CD4-positive, alpha-beta T cell treated with Interleukin-6 at 100 ng/mL for 8 hours (primary cell): ENCODE measurements at places on chromosomes 16 and 17.
A peak's percentile ranks its signal among the peaks of the same experiment; 100 is the strongest.

- no peak for DNase-seq
Observed at GRCh38 chr16:26078716-26079355, 387.1 kb downstream of the HS3ST4 start.

DNA sequence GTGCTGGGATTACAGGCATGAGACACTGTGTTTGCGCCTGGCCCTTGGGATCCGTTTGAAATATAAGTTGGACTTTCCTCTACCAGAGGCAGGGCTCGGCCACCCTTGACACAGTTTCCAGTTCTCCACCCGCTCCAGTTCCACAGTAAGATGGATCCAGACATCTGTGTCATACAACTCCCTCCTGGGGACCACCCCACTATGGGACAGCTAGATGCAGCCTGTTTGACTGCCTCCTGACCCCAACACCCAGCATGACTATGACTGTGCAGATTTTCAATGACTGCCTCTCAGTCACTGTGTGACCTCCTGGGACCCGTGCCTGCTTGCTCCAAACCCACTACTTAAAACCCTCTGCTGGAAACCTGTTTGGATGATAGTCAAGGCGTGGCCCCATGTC is 166.7 kb downstream of the IRF8 start:
- DNase-seq = no peak

GRCh38 chr16:59591480-59591879 is 857.4 kb upstream of the GOT2 start:
- no peak for DNase-seq

DNA sequence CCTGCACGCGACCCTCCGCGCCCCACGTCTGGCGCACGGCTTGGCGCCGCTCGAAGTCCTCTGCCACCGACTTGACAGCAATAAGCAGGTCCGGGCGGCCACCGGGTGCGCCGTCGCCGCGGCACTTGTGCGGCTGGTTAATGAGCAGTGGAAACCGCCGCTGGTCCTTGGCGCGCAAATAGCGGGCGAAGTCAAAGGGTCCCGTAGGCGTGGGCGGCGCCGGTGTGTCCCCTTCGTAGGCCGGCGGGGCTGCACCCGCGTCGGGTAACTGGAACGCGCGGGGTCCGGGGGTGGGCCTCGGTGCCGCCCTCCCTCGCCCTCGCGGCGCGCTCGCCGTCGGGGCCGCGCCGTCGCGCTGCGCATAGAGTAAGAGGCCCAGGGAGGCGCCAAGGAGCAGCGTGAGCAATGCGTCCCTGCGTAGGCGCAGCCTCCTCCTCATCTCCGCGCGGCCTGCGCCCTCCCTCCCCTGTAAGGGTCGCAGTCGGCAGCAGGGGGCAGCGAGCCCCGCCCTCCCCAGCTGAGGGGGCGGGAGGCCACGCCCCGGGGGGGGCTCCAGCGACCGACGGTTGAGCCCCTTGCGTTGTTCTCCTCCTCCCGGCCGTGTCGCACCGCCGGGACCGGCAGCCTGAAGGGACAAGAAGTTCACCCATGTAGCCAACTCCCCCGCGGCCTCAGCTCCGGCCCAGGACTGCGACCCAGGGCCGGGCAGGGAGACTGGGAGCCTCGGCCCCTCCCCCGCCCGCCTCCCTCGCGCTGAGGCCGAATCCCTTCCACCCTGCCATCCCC is 558 bp downstream of the B3GNT9 start:
- no peak for DNase-seq

DNA sequence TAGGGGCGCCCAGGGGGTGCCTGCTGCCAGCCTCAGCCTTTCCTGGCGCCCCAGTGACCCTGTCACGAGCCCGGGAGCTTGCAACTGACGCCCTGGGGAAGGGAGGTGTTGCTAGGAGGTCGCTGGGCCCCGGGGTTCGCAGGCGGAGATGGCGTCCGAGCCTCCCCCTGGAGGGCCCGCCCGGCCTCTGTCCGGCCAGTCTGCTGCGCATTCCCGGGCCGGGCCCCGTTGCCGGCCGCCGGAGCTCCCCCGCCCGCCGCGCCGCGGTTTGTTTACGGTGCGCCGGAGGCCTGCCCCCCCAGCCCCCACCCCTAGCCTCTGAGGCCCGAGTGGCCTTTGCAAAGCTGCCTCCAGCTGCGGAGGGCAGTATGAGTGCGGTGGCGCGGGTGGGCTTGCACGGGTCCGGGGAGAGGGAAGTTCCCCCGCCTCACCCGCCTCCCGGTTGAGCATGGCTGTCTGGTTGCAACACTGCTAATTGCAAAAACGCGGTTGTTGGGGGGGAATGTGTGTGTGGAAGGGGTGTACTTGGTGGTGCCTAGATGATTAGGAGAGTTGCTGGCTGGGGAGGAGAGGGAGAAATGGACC is 514 bp downstream of the THRA start:
- DNase-seq = no peak

DNA sequence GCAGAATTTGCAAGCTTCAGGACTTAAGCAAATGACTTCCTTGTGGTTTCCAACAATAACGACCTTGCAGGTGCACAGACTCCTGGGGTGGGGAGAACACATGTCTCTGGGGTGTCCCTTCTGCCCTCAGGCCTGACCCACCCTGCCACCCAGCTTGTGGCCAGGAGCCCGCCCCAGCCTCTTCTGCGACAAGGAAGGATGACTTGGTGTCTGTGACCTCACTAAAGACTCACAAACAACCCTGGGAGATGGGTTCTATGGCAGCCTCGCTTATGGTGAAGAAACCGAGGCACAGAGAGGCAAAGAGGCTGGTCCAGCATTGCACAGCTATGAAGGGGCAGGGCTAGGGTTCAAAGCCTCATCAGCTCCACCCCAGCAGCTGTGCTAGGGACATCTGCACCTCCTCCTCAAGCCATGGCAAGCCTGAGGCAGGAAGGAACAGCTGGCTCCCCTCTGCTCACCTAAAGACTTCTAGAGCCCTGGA is 2.6 kb downstream of the ATP2A3 start:
- DNase-seq = peak; percentile 26

- no peak for DNase-seq
Observed at GRCh38 chr17:79632432-79632735, 21.5 kb upstream of the RBFOX3 start.

- DNase-seq = no peak
Observed at GRCh38 chr16:9436175-9436574, 344.7 kb downstream of the HAPSTR1 start.

GRCh38 chr17:57536289-57536688 is 208.8 kb downstream of the CCDC182 start:
- no peak for DNase-seq

DNA sequence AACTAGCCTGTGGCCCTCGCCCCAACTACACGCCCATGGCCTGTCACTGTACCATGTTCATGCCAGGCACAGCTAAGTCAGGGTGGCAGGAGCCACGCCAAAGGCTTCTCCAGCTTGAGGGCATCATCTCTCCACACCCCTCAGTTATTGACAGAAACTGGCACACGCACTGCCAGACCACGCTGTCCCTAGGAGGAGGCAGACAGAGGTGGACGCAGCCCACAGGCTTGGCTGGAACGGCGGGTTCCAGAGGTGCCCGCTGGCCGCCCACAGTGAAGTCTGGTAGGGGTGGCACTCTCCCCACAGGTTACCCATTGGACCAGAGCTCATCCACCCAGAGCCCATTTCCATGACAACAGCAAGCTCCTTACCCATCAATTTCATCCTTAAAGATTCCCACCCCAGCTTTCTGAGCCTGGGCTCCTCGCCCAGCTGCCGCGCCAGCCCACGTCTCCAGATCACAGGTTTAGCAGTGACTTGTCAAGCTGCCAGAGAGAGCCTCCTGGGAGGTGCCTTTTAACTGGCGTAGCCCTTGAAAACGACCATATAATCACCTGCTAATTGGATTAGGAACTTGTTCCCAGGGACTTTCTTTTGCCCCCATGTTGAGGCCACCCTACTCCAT is 27.9 kb downstream of the RPRML start:
- DNase-seq = no peak

DNA sequence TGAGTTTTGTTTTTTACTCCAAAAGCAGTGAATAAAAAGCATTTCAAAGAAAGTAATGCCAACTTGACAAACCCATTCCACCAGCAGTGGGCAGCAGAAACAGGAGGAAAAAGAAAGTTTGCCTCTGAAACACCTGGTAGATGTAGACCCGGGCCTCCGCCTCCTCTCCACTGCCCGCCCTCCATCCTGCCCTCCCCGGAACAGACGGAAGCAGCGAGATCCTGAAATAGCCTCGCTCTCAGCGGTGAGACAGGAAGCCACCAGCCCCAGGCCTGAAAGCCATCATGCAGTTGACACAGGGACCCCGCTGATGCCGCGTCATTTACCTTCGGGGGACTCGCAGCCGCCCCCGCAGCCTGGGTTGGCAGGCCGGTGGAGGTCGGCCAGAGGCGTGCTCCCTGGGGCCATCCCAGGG is 67.8 kb downstream of the C16orf78 start:
- DNase-seq = peak; percentile 87

- peak; percentile 75 for DNase-seq
Observed at GRCh38 chr17:44197980-44198720, 1.5 kb downstream of the ATXN7L3 start.
